Activated CD4-positive, alpha-beta T cell treated with anti-CD3 and anti-CD28 coated beads, Interleukin-2, Interleukin-4, amounts not matched to agents 100 ng/mL and 50 ng/mL, durations not matched to agents 16 hours and 8 hours (primary cell): ENCODE measurements at places on chromosomes 2 and 18.
A peak's percentile ranks its signal among the peaks of the same experiment; 100 is the strongest.

GRCh38 chr2:19158211-19158610 lies 200.2 kb downstream of the OSR1 start:
- DNase-seq: no peak

GRCh38 chr2:73588177-73588576 lies 54.0 kb downstream of the NAT8 start:
- DNase-seq: no peak

- no peak for DNase-seq
Observed at GRCh38 chr2:216516730-216517350, 18.2 kb downstream of the RPL37A start.

GRCh38 chr2:15385184-15385583 lies 175.9 kb downstream of the NBAS start:
- DNase-seq: no peak

GRCh38 chr2:121435790-121436189 lies 94.9 kb upstream of the RNU4ATAC start:
- no peak for DNase-seq

- no peak for DNase-seq
Observed at GRCh38 chr2:109342256-109342850, 213.3 kb downstream of the SH3RF3 start.

DNA sequence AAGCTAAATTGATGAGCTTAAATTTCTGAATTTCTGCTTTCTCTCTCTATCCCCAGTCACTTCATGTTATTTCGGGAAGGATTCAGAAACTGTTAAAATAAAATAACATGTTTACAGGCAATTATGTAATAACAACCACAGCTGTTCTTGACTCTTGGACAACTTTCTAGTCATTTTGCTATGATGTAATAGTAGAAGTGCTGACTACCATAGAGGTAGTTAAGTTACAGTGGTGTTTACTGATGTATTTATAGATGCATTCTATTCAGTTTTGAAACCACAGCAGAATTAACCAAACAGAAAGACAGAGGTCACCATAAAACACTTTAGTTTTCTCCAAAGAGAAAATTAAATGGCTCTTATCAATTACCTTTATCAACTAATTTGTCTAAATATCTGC lies 1292.0 kb upstream of the CHAC2 start:
- DNase-seq: no peak

DNA sequence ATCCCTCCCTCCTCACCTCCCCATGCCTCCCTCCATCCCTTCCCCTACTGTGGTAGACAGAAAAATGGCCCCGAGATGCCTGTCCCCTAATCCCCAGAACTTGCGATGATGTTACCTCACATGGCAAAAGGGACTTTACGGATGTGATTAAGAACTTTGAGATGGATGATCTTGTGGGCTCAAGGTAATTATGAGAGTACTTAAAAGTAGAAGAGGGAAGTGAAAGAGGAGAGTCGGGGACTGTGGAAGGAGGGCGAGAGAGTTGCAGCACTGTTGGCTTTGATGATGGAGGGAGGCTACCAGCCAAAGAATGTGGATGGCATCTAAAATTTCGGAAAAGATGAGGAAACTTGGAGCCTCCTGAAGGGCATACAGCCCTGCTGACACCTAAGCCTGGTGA lies 66.5 kb downstream of the AGAP1 start:
- DNase-seq: no peak

GRCh38 chr2:78132391-78133370 lies 610.5 kb upstream of the LRRTM4 start:
- DNase-seq: no peak

- DNase-seq: peak; percentile 43
Observed at GRCh38 chr2:119407430-119408220, 24.0 kb upstream of the TMEM37 start.

DNA sequence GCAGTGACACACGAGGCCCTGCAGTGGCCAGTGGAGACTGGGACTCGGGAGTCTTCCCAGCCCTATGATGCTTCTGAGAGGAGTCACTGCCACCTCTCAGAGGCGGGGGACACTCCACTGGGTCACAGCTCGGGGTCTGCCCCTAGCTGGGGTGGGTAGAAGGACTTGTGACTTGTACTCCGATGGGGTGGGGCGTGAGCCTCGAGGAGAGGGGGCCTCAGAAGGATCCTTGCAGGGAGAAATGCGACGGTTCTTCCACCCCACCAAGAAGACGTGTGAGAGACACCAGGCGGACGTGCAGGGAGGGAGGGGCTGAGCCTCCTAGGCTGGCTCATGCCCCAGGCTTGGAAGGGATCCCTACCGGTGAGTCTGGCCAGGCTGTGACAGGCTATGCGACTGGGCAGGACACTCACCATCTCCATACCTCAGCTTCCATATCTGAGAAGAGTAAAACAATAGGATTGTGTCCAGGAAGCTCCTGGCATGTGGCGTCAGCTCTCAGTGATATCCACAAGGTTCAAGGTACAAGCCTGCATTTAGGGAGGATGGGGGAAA lies 11.1 kb upstream of the OTOS start:
- no peak for DNase-seq

DNA sequence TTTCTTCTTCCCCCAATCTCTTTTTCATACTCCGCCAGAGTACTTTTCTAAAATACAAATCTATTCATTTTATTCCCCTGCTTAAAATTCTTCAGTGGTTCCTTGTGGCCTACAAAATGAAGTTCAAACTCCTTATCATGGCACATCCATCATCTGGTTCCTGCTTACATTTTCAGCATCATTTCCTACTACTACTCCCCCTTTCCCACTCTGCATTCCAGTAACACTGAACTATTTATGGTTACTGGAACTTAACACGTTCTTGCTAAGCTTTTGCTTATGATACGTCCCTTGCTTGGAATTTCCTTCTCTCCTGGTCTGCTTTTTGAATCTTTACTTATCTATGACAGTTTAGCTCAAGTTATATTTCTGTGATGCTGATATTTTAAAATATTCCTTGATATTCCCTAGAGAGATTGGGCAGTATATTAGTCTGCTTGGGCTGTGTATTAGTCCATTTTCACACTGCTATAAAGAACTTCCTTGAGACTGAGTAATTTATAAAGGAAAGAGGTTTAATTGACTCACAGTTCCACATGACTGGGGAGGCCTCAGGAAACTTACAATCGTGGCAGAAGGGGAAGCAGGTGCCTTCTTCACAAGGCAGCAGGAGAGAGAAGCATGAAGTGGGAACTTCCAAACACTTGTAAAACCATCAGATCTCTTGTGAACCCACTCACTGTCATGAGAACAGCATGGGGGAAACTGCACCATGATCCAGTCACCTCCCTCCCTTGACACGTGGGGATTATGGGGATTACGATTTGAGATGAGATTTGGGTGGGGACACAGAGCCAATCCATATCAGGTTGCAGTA lies 53.2 kb downstream of the BMPR2 start:
- no peak for DNase-seq

DNA sequence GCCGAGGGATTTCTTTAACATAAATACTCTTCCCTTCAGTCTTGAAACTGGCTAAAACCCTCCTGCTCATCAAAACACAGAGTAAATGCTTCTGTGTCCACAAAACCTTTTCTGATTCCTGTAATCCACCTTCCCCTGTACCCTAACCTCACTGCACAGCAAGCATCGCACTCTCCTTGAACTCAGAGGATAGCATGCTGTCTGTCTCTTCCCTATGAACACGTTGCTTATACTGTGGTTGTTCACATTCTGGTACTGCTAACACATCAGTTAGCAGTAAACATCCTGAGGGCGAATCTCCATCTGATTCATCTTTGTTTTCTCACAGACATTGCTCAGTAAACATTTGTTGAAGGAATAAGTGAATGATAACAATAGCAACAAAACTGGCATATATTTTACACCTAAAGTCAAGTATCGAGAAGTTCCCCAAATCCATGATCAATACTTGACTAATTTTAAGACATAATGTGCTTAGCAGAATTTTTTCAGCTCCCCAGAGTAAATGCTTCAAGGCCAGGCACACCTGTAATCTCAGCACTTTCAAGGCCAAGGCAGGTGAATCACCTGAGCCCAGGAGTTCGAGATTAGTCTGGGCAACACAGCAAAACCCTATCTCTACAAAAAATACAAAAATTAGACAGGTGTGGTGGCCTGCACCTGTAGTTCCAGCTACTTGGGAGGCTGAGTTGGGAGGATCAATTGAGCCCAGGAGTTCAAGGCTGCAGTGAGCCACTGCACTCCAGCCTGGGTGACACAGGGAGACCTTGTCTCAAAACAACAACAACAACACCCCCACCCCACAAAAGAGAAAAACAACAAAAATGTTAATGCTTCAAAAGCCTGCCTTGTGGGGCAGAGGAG lies 45.6 kb upstream of the LPIN2 start:
- DNase-seq: peak; percentile 67

DNA sequence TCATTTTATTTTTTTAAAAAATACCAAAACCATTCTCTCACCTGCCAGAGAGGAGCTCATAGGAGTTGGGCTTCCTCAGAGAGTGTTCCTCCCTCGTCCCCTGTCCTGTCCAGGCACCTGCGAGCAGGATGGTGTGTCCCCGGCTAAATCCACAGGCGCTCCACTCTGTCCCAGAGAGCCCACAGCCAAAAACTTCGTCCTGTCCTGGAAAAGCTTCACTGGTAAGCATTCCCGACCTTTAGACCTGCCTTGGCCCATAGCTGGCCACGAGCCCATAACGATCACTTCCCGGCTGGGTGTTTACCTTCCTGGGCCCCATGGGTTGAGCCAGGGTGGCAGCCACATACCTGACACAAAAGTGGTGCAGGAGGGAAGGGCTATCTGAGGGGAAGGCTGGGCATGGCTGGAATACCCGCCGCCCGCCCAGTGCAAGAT lies at the start of gene NGEF:
NGEF (minus strand) TSS at position 230 of the 435 bp plus-strand sequence. CDS start 38,366 bp downstream, outside the sequence.
- no peak for DNase-seq

DNA sequence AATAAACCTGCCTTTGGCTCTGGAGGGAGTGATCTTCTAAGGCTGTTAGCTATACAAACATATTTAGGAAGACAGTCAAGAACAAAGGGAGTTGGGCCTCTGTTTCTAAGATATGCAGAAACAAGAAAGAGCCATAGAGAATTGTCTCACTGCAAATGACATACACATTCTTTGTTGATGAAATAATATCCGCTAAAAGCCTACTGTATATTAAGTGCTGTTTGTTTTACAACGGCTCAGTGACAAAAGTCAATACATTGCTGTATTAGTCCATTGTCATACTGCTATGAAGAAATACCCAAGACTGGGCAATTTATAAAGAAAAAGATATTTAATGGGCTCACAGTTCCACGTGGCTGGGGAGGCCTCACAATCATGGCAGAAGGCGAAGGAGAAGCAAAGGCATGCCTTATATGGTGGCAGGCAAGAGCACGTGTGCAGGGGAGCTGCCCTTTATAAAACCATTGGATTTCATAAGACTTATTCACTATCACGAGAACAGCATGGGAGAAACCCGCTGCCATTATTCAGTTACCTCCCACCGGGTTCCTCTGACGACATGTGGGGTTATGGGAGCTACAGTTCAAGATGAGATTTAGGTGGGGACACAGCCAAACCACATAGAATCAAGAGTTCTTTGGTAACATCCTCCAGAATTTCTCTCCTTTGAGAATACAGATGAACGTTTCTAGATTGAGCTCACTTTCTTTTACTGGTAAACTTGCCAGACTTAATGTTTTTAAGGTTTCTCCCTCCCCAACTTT lies 157.8 kb downstream of the PIK3C3 start:
- DNase-seq: no peak

DNA sequence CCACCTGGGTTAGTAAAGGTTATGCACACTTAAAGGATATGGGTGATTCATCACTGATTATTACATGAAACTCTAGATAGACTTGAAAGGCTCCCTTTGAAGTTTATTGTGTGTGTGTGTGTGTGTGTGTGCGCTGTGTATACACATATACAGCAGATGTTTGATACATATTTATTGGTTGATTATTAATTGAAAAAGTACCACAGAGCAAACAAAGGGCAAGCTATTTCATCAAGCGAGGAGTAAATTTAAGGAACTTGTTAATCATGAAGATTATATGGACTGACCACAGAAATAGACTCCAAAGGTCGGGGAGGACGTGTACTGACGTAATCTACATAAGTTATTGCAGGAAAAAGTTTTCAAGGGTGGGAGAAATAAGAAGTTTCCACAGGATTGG lies 617.4 kb upstream of the POU3F3 start:
- no peak for DNase-seq

- DNase-seq: peak; percentile 51
Observed at GRCh38 chr2:38462121-38462661, 85.1 kb upstream of the ATL2 start.

DNA sequence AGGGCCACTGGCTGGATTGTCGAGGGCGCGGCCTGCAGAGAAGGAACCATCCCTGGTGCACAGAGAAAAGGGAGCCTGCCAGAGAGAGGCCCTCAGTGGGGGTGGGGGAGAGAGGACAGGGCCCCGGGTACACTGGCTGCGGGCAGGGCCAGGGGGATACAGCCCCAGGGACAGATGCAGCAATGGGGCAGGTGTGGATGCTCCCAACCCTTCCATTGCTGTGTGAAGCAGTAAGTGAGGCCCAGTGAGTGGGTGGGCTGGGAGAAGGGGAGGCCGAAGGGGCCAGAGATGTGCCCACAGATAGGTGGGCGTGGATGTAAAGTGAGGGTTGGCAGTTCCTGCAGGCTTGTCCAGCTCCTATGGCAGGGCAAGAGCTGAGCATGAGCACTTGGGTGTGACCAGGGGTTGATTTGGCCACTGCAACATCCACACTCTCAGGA lies 7.4 kb downstream of the AGXT start:
- DNase-seq: no peak

GRCh38 chr2:43848214-43848613 lies 9.4 kb downstream of the ABCG8 start:
- DNase-seq: no peak

DNA sequence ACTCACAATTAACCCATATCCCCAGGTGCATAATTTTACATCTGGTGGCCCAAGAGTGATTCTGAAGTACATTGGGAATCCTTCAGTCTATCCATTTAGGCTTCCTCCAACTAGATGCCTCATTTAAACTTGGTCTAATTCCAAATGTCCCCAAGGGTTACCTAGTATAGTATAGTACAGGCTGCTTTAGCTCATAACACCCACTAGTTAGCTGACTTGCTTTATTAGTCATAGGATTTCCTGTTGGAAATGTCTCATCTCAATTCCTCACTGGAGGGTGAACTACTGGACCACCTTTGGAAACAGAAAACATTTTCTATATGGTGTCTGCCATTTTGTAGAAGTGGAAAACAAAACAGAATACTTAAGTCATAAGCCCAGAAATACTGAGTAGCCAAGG lies 202.5 kb upstream of the SESTD1 start:
- DNase-seq: no peak

DNA sequence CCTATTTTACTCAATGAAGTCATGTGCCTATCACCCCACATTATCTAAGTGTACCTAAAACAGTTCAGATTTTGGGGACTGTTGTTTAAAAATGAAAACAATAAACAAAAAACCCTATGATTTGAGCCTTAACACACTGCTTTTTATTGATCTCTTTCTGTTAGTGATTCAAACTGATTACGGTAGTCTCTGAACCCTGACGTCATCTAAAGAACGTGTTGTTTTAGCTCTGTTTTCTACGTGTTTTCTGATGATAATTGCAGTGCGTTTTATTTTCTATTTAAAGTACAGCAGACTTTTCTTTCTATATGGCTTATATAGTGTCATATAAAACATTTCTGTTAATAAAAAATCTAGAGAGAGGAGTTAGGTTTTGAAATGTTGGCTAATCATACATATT lies 93.9 kb upstream of the FAM237A start:
- DNase-seq: no peak
